ENCODE measurements at places on chromosomes 5 and 9. TPM values are rescaled to one million over a fixed set of nuclear protein-coding genes. Genes with fewer than 3 reads are reported as not detected.

Gene EIF4E1B
- not detected for total RNA-seq

Gene BHMT
- 2.3 TPM for total RNA-seq

Gene ANXA2R
- 1.3 TPM for total RNA-seq

Gene LTC4S
- total RNA-seq = not detected

Gene NMRK1
- 27.1 TPM for total RNA-seq

Gene PTGES
- total RNA-seq = 26.2 TPM

Gene TSSK1B
- total RNA-seq = not detected

Gene F2RL1
- 3.6 TPM for total RNA-seq

Gene LHX3
- not detected for total RNA-seq

Gene LHFPL2
- 18.5 TPM for total RNA-seq

Gene EMB
- 58.5 TPM for total RNA-seq

Gene FBP2
- total RNA-seq = not detected

Gene TICAM2
- 2.4 TPM for total RNA-seq

Gene PCDHGA3
- total RNA-seq = 3.6 TPM

Gene DMRT2
- 7.3 TPM for total RNA-seq

Gene CDH12
- not detected for total RNA-seq

Gene POU5F2
- total RNA-seq = 6.2 TPM

Gene C9
- total RNA-seq = not detected

Gene PCDHA1
- total RNA-seq = not detected

Gene ITK
- 8.8 TPM for total RNA-seq

Gene GADD45G
- 9.5 TPM for total RNA-seq
